Right hindlimb (tissue), 1 donor: ENCODE measurements at places on chromosomes 5 and 9.

DNA sequence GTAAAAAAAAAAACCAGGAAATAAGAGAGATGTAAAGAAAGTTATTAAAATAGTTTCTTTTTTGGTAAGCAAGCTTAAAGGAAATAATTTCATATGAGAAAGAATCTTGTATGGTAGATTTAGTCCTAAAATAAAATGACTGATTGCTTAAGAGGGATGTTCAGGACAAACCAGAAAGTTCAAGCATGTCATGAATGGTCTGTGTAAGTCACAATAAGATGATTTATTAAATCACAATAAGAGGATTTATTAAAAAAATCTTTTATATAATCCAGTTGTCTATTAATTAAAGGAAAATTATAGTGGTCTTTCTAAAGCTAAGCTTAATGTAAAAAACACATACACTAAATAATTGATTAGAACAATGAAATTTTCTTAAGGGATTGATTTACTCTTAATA is 91.8 kb upstream of the OR13F1 start:
- DNase-seq = no peak

DNA sequence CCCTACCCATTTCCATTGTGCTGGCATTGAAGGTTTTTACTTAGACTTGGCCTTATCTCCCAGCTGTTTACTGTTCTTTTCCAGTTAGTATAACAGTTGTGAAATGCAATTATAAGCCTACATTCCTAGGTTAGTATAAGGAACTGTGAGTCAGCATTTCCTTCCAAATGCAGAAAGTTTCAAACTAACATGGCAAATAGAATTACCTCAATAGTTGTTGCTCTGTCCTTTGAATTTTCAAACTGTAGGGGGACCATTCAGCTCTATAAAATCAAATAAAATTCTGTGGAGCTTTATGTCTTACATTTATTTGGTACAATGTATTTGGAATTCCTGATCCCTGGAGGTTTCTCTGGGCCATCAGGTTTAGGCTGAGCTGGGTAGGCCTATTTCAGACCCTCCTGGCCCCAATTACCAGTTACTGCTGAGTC is 47.2 kb downstream of the ARHGEF28 start:
- no peak for DNase-seq

- no peak for DNase-seq
Measured at GRCh38 chr5:64947031-64947430, 178.3 kb downstream of the CWC27 start.

GRCh38 chr9:16986556-16986955 is 116.1 kb upstream of the BNC2 start:
- no peak for DNase-seq

DNA sequence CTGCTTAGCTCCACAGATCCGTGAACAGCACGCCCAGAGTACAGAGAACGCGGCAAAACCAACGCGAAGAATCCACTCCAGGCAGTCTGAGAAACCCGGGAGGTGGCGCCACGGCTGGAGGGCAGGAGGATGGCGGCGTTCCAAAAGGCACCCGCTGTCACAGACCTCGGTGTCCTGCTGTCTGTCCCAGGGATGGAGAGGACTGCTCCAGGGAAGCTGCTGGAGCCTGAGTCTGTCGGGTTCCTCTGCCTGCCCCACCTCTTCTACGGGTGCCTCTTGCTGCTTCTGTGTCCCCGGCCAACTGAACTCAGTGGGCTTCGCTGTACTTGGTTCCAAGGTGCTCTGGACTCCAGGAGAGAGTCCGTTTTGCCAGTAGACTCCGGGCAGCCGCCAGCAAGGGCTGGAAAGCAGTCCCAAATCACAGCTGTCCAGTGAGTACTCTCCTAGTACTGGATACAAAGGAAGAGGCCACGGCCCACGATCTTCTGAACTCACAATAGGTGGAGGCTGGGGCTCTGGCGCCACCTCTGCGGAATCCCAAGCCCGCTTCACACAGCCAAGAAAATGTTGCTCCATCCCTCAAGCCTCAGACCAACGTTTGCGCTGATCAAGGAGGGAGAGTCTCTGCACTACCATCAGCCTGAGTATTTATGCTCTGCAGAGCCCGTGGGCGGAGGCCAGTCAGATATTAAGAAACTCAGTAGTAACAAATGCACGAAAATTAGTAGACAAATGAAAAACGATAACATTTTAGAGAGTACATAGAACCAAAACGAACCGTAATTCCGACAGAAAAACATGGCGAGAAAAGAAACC is 440 bp downstream of the ANXA2R start:
- peak; percentile 49 for DNase-seq

DNA sequence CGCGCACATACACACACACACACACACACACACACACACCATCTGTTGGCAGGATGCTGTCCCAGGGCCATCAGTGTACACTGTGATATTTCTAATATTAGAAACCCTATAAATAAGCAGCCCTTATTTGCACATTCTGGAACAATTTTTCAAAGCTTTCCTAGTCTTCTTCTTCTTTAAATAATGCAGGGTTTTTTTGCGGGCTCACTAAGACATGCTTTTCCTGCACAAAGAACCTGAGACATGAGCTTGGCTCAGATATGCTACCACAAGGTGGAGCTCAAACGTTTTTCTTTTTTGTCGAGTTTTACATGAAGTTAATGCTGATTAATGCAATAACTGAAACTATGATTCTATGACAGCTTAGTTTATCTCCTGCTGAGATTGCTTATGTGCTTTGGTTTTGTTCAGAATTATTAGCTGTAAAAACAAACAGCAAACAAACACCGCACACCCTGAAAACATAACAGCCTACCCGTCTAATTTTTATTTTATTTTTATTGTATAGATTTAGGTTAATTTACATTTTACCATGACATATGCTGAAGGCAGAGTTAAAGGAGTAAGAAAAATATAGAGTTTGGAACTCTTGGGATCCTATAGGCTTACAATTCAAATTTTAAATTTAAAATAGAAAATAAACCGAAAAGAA is 95.8 kb downstream of the ALDH1A1 start:
- DNase-seq = peak; percentile 54

GRCh38 chr5:151819830-151820229 is 48.1 kb downstream of the G3BP1 start:
- DNase-seq = no peak

DNA sequence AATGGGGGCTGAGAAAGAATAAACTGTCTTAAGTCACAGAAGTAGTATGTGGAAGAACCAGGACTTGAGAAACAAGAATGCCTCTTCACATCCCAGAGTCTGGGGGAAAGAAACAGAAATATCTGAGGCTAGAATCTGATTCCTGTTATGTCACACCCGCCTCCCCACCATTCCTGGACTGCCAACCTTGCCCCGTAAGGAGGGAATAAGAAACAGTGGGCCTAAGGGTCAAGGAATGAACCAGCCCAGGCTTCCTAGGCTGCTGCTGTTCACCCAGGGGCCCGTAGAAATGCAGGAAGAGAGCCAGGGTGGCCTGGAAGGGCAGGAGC is 4.3 kb downstream of the PCDH1 start:
- DNase-seq = no peak

- no peak for DNase-seq
Measured at GRCh38 chr5:125181159-125181558, 434.7 kb upstream of the ZNF608 start.

DNA sequence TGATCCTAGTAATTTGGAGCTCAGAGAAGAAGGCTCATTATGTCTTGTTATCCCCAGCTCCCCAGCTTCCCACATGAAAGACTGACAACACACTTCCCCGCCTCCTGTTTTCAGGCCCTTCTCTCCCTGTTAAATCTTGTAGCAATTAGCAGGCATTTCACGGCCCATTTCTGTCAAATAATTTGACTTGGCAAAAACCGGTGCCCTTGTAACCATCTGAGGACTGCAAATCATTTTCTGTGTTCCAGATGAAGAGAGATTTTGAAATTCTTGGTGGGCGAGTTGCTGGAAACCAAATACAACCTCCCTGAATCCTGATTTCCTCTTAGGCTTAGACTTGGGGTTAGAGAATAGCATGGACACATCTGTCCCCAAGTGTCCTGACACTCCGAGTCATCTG is 109.7 kb downstream of the MSX2 start:
- no peak for DNase-seq

GRCh38 chr5:30765706-30766105 is 427.8 kb upstream of the CDH6 start:
- DNase-seq = no peak

DNA sequence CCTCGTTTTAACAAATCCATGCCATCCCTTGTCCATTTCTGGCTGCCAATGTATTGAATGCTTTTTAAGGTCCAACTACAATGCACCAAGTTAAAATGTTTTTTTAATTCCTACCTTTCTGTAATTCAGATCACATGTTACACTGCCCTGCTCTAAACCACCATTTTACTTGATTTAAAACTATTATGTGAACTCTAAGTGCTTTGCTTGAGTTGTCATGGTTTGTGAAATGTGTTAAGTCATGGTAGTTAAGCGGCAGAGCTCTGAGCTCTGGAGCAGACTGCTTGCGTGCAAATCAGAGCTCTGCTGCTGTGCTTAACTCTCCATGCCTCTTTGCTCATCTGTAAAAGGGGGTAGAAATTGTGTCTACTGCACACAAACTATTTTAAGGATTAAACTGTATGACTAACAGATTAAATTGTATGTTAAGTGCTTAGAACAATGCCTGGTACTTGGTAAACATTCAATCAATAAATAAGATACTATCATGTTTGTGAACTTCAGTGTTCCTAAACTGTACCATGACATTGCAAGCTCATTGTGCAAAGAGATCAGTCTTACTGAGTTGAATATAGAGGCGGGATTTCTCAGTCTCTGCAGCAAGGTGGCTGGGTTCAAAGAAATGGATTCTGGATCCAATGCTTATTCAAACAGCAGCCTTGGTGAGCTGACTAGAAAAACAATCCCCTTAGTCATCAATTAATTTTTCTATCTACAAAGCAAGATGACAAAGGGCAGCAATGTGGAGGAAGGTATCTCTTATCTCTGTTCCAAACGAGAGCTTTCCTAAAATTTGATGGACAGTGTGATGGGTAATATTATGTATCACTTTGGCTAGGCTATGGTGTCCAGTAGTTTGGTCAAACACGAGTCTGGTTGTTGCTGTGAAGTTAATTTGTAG is 16.1 kb upstream of the CMBL start:
- DNase-seq = no peak

GRCh38 chr9:138007918-138008841 is 130.6 kb downstream of the CACNA1B start:
- no peak for DNase-seq

- no peak for DNase-seq
Measured at GRCh38 chr5:172608773-172609172, 32.3 kb upstream of the NEURL1B start.

DNA sequence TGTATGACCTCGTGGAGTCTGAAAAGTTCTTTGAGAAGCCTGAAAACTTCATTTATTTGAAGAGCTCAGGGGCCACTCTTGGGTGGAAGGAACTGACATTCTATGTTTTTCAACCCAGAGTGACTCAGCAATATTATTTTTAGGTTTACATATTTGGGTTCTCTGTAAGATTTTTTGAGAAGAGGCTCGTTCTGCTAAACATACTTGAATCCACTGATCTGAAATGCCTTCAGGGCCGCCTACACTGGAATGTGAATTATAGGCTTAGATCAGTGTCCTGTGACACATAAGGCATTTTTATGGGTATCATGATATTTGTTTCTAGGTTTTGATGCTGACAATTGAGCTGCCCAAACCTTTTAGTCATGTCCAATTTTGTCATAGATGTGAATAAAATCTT is 86.2 kb downstream of the PSAT1 start:
- DNase-seq = no peak
